ENCODE measurements at places on chromosomes 6 and 20.
A peak's percentile ranks its signal among the peaks of the same experiment; 100 is the strongest.

DNA sequence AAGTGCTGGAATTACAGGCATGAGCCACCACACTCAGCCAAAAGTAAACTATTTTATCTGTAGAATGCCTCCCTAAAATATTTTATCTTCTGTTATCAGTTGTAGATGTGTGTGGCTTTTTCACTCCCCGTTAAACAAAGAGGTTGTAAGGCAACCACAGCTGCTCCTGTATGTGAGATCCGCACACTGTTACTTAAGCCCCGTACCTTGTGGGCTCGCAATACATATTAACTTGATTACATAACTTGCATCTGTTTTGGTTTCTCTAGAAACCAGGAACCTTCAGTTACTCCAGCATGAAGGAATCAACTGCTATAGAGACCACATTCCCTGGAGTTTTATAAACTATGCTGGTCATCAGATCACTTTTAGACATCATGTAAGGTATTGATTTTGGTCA, 420.1 kb upstream of the SLC35B3 start:
- no peak for DNase-seq

GRCh38 chr6:49649988-49650387, 13.3 kb upstream of the RHAG start:
- DNase-seq, result no peak

DNA sequence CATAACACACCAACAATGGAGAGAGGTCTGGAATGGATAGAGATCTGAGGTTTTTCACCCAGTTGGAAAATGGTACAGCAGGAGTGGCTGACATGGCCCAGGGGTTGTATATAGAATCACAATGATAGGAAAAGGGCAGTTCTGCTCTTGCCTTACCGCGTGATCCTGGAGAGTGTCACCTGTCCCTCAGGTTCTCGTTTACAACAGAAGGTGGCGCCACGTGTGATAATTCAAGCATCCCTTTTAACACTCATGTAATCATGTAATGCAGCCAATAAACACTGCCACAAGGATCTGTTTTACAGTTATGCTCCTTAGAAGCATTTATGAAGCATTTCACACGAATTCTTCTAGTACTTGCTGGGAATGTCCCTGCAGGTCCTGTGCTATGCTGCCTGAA, 12.9 kb upstream of the WFDC2 start:
- DNase-seq, result peak; percentile 69

- DNase-seq, result no peak
These were observed 32.0 kb upstream of the SSTR4 start for GRCh38 chr20:23003077-23003635.

DNA sequence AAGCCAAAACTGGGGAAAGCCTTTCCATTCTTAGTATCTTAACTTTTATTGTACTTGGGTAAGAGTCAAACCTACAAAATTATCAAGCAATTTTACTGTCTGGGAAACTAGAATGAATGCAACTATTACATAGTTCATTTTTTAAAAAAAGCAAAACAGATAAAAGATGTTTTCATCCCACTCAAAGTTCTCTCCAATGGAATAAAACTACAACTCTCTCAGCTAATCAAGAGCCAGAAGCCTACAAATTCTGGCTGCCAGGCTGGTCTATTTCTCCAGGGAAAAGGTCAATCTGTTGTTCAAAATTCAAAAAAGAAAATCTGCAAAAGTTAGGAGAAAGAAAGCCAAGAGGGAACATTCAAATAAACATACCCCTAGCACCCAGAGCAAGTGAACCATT, 56.2 kb downstream of the COL12A1 start:
- DNase-seq, result no peak

DNA sequence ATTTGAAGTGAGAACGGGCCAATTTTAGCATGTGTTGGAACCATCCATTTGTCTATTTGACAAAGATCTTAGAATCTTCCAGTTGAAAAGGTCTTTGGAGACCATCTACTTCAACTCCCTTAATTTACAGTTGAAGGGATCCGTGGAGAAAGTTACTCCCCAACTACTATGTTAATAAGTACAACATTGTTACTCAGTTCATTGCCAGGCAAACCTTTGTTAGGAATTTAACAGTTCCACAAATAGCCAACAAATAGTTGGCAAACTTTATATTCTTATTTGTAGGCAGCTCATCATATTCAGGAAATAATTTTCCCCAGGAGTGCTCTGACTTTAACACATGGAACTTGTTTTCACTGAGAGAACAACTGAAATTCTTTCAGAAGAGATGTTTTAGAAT, 81.0 kb upstream of the FLRT3 start:
- no peak for DNase-seq

DNA sequence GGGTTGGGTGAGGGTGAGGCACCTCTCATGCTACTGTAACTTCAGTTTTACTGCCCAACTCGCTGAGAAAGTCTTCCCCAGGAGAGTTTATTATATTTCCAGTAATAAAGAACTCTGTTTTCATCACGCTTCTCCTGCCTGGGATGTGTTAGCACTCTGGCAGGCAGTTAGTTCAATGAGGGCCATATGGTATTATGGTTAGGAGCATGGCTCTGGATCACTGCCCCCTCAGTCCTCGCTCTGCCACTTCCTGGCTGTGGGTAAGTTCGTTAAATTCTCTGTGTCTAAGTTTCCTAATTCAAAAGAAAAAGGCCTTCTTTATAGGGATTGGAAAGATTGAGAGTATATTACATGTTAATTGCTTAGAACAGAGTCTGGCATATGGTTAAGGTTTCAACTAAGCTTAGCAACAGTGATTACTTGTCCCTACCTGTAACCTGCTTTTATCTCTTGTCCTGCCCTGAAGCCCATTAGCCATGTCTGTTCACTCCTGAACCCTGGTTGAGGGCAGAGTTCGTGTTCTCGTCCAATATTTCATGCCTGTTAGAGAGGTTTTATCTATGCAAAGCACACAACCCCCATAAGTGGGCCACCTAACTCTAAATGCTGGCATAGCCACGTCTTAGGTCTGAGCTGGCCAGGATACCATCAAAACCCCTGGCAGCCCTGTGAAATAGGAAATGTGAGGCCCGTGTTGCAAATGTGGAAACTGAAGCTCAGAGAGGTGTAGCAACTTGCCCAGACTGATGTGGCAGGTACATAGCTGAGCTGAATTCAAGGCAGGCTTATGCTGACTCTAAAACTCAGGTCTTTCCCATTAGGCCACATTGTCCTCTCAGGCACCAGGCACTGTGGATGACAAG, 342.5 kb upstream of the JARID2 start:
- no peak for DNase-seq

GRCh38 chr6:89146718-89147700, 1.2 kb downstream of the PM20D2 start:
- no peak for DNase-seq

DNA sequence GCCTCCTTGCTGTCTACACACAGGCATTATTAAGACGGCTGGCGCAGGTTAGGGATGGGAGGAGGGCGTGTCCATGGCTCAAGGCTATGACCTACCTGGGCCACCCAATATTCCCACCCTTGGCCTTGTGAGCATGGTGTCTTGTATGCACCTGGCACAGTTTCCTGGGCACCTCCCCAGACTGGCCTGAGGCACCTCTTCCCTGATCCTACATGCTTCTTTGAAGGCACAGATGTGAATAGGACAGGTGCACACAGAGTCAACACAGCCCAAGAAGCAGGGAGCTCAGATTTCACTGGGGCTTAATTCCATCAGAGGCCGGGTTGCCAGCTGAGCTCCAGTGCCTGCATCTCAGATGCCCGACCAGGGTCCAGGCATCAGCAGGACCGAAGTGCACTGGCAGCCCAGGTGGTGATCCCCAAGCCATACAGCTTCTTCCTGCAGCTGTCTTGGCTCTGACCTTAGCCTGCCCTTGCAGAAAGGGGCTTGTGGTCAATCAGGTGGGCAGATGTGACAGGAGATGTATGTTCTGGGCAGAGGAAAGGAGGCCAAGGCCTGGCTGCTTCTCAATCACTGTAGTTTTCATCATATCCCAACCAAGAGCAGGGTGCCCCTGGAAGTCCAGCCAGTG, 287.7 kb downstream of the CLIC5 start:
- DNase-seq, result no peak

DNA sequence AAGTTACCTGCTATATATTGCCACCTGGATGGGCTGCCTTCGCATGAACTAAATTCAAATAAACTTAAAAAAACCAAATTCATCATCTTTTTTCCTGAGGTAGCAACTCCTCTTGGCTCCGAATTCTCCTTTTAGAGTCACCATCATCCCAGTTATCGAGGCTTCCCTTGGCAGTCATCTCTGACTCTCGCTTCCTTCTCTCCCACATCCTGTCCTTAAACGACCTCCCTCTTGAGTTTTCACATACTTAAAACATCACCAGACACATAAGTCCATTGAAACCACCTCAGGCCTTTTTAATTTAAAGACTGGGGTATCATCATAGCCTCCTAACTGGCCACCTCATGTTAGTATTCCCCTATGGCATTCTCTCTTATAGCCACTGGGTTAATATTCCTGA, 296.1 kb upstream of the FLRT3 start:
- no peak for DNase-seq

All from Calu3 (cell line).